Myometrial cell (primary cell): ENCODE measurements at places on chromosomes 3 and 15. TPM values are rescaled to one million over a fixed set of nuclear protein-coding genes. Genes with fewer than 3 reads are reported as not detected.

TAGLN3 gene
- 2.7 and 5.5 TPM in 2 replicates for total RNA-seq

MFAP1 gene
- total RNA-seq = 17.6 and 21.8 TPM in 2 replicates

ABI3BP gene
- 13.3 and 16.1 TPM in 2 replicates for total RNA-seq

KBTBD12 gene
- total RNA-seq = not detected in 2 replicates

AGBL1 gene
- total RNA-seq = not detected in 2 replicates

HDC gene
- not detected in 2 replicates for total RNA-seq

ITIH3 gene
- total RNA-seq = not detected in 2 replicates

TF gene
- not detected in 2 replicates for total RNA-seq

TGM4 gene
- total RNA-seq = under 0.01 TPM in 1 of 2 replicates, not detected in the other

SLC24A5 gene
- total RNA-seq = not detected in 2 replicates

TIMP4 gene
- 12.9 and 21.3 TPM in 2 replicates for total RNA-seq

CCR2 gene
- total RNA-seq = not detected in 2 replicates

RLBP1 gene
- not detected in 2 replicates for total RNA-seq

MEX3B gene
- 2.9 and 4.1 TPM in 2 replicates for total RNA-seq

SLCO2A1 gene
- 0.18 and 0.58 TPM in 2 replicates for total RNA-seq

IGDCC3 gene
- not detected in 2 replicates for total RNA-seq

CHRFAM7A gene
- not detected in 2 replicates for total RNA-seq

TMEM40 gene
- total RNA-seq = not detected in 2 replicates

PLA1A gene
- total RNA-seq = 0.18 TPM in 1 of 2 replicates, not detected in the other

AKAP13 gene
- total RNA-seq = 45.9 and 52.8 TPM in 2 replicates

LMAN1L gene
- not detected in 2 replicates for total RNA-seq

HYAL1 gene
- 1.7 and 2.8 TPM in 2 replicates for total RNA-seq

TMEM41A gene
- 8.6 and 10.5 TPM in 2 replicates for total RNA-seq

CISH gene
- total RNA-seq = 0.29 and 0.35 TPM in 2 replicates

C2CD4A gene
- total RNA-seq = not detected in 2 replicates

CLDN18 gene
- not detected in 2 replicates for total RNA-seq

CACNA2D2 gene
- total RNA-seq = 0.18 TPM in 1 of 2 replicates, not detected in the other

UROC1 gene
- total RNA-seq = not detected in 2 replicates

CDHR4 gene
- total RNA-seq = not detected in 2 replicates

CCR9 gene
- total RNA-seq = not detected in 2 replicates

CAMKV gene
- total RNA-seq = not detected in 2 replicates

SNX22 gene
- 0.18 TPM in 1 of 2 replicates, not detected in the other for total RNA-seq

EFCC1 gene
- not detected in 2 replicates for total RNA-seq

CDAN1 gene
- total RNA-seq = 6.7 and 8.9 TPM in 2 replicates

STAB1 gene
- 0.86 and 1.9 TPM in 2 replicates for total RNA-seq

DAZL gene
- total RNA-seq = not detected in 2 replicates

CGGBP1 gene
- 37.5 and 38.8 TPM in 2 replicates for total RNA-seq

CCDC13 gene
- total RNA-seq = 4.8 and 5.5 TPM in 2 replicates

PPP1R14D gene
- not detected in 2 replicates for total RNA-seq

SI gene
- total RNA-seq = not detected in 2 replicates

STRIT1 gene
- total RNA-seq = not detected in 2 replicates

GNAT1 gene
- not detected in 2 replicates for total RNA-seq

RPL35A gene
- total RNA-seq = 669 and 958 TPM in 2 replicates

ISG20 gene
- total RNA-seq = 1.1 and 14.4 TPM in 2 replicates

CIB2 gene
- 2.8 and 12.1 TPM in 2 replicates for total RNA-seq

ANKRD34C gene
- total RNA-seq = not detected in 2 replicates

ACSBG1 gene
- 0.58 TPM in 1 of 2 replicates, not detected in the other for total RNA-seq

CEMIP gene
- 1.4 and 3.0 TPM in 2 replicates for total RNA-seq

CRTC3 gene
- 9.8 and 10.8 TPM in 2 replicates for total RNA-seq

C3orf70 gene
- total RNA-seq = 0.18 and 0.29 TPM in 2 replicates

NEK10 gene
- 0.29 and 6.7 TPM in 2 replicates for total RNA-seq

DPH3 gene
- total RNA-seq = 16.4 and 20.7 TPM in 2 replicates

GPR87 gene
- total RNA-seq = 1.9 and 3.2 TPM in 2 replicates

ALG1L2 gene
- total RNA-seq = not detected in 2 replicates

ADAMTSL3 gene
- total RNA-seq = not detected in 2 replicates

TMC3 gene
- total RNA-seq = not detected in 2 replicates
